Fibroblast of villous mesenchyme (primary cell): ENCODE measurements at places on chromosomes 16 and 17. TPM values are rescaled to one million over a fixed set of nuclear protein-coding genes. Genes with fewer than 3 reads are reported as not detected.

DNA sequence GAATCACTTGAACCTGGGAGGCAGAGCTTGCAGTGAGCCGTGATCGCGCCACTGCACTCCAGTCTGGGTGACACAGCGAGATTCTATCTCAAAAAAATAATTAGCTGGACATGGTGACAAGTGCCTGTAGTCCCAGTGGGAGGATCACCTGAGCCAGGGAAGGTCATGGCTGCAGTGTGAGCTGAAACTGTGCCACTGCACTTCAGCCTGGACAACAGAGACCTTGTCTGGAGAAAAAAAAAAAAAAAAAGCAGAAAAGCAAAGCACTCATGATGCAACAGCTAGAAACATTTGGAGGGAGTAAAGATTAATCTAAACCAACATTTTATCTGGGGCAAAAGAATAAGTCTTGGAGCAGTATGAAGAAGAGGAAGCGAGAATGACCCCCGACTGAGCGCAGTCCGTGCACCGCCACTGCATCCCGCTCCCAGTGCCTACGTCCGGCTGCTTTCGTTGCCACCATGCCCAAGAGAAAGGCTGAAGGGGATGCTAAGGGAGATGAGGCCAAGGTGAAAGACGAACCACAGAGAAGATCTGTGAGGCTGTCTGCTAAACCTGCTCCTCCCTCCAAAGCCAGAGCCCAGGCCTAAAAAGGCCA is 8.2 kb downstream of the PRPSAP1 start:
- no peak for DNase-seq

DNA sequence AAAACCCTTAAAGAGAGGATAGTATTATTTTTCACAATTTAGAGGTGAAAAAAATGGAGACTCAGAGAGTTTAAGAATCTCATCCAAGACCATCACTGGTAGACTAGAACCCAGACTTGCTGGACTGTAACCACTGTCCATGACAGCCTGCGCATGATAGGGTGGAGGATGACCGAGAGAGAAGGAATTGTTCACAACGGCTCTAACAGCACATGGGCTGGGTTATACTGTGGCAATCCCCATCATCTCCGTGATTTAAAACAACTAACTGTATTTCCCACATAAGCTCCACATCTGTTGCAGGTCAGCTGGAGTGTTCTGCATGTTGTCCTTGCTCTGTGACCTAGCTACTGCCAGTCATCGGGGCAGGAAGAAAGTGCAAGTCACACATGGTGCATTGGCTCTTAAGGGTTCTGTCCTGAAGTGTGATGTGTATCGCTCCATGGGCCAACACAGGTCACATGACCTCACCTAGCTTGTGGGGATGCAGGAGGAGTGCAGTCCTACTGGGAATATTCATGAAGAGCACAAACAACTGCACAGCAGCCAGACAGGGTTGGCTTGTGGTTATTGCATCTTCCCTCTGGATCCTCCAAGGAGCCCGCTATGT is 131.2 kb upstream of the MPHOSPH6 start:
- no peak for DNase-seq

DNA sequence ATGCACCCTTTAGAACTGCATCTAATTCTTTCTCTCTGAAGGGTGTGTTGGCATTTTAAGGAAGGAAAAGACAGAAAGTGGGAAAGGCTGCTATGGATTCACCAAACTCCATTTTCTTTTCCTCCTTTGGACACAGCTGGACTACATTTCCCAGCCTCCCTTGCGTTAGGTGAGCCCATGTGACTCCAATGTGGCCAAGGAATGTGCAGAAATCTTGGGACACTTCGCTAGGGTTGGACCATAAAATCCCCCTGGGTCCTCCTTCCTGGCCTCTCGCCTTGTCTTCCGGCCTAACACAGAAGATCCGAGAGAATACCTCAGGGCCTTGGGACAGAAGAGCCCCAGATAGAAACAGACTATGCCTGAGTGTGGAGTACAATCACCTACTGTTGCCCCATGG is 56.3 kb downstream of the ABCC12 start:
- DNase-seq, result peak; percentile 14

GRCh38 chr17:49707246-49707607 is 537 bp downstream of the SLC35B1 start:
- DNase-seq, result peak; percentile 14

- DNase-seq, result no peak
Observed at GRCh38 chr16:68676113-68676860, 31.2 kb downstream of the CDH3 start.

ZNF469 gene
- total RNA-seq, result 6.0 and 9.7 TPM in 2 replicates

ZMYND15 gene
- not detected in 2 replicates for total RNA-seq

ADORA2B gene
- total RNA-seq, result 14.8 and 50.5 TPM in 2 replicates

KAT8 gene
- total RNA-seq, result 23.8 and 24.6 TPM in 2 replicates

SLC6A2 gene
- not detected in 2 replicates for total RNA-seq

HASPIN gene
- total RNA-seq, result 5.5 and 6.9 TPM in 2 replicates
